Breast epithelium (tissue), 4 donors: ENCODE measurements at places on chromosomes 13 and 19. TPM values are rescaled to one million over a fixed set of nuclear protein-coding genes. Genes with fewer than 3 reads are reported as not detected.

DNA sequence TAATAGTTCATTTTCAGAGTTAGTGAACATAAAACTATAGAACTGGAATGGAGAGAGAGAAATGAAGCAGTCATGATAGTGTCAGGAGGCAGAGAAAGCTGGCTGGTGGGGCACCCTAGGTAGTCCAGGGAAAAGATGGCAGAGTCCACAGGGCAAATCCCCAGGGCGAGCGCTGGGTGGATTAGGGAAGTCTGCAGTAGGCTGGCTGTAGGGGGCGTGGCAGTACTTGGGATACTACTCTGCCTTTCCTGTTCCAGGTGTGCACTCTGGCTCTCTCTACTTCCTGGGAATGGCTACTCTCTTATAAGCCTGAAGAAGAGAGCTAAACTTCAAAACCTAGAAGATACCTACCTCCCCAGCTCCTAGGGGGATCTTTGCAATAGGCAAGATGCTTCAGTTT is 232.9 kb upstream of the SLC10A2 start:
- no peak for DNase-seq

DNA sequence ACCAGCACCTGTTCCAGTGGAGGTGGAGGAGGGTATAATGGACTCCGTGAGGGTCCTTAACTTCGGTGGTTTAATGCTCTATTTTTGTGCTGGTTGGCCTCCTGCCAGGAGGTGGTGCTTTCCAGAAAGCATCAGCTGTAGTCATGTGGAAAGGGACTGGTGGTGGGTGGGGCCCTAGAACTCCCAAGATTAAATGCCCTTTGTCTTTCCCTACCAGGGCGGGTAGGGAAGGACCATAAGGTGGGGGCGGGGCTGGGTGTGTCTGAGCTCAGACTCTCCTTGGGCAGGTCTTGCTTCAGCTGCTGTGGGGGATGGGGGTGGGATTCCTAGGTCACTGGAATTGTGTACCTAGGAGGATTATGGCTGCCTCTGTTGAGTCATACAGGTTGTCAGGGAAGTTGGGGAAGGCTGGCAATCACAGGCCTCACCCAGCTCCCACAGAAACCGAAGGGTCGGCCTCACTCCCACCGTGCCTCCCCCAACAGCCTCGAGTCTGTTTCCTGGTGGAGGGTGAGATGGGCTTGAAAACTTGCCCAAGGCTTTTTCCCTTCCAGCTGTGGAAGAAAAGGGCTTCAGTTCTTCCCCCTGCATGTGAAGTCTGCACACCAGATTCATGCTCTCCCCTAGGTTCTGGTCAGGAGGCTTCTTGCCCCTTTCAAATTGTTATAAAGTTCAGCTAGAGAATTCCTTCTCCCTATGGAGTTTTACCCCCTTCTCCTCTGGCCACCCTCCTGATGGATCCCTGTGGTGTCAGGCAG is 60.3 kb upstream of the CLDN10 start:
- no peak for DNase-seq

DNA sequence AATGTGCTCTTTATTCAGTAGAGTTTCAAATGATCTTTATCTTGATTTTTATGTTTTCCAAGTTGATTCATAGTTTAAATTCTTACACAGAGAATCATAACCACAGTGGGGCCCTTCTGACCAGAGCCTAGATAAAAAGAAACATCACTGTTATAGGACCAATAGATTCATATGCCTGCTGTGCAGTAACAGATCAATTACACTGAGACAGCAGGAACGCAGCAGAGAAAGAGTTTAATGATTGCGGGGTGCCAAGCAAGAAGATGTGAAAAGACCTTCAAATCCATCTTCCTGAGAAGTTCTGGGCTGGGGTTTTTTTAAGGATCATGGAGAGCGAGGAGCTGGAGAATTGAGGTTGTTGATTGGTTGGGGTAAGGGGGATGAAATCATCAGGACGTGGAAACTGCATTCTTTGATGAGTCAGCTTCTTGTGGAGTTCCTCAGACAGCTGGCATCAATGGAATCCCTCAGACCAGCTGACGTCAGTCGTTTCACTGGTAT is 346.6 kb downstream of the TBC1D4 start:
- no peak for DNase-seq

DNA sequence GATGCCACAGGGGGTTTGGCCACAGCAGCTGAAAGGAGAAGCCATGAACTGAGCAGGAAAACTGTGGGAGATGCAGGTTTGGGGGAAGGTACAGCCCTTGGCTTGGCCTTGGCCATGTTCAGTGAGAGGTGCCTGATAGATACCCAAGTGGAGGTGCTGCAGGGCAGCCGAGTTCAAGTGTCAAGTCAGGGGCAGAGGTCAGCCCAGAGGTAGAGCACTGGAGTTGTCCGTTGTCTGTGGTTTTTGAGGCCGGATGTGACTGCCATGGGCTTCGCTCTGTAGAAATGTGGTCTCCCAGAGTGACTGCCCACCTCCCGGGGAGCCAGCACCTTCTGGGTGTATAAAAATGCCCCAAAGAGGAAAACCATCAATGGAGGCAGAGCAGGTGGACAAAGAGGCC is 65.3 kb downstream of the DPF1 start:
- no peak for DNase-seq

GRCh38 chr13:42239161-42239560 is 32.8 kb upstream of the AKAP11 start:
- DNase-seq, result no peak

DNA sequence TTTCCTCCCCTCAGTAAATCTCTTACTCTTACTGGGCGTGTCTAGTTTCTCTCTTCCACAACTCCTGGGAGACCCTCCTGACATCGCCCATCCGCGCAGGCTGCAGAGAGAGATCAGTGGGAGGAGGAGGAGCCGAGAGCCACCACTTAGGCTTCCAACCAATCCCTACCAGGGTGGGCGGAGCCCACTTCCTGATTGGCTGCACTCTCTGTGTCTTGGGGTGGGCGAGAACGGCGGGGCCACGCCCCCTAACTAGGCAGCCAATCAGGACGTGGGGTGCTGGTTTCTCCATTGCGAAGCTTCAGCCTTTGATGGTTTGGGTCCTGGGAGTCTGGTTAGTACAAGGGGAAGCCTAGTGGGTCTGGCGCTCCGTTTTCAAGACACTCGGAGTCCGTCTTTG is at the start of gene PMIS2:
Gene PMIS2, plus strand, starts transcription at position 326 of the 400 bp plus-strand sequence. CDS start 87 bp downstream, outside the sequence.
- no peak for DNase-seq

The IL12RB1 gene
- 1.6 TPM for total RNA-seq

The TEX30 gene
- 8.3 TPM for total RNA-seq

The RNF113B gene
- not detected for total RNA-seq

The WTIP gene
- total RNA-seq, result 20.6 TPM

GRCh38 chr13:30874111-30874510 is 32.0 kb upstream of the MEDAG start:
- no peak for DNase-seq

DNA sequence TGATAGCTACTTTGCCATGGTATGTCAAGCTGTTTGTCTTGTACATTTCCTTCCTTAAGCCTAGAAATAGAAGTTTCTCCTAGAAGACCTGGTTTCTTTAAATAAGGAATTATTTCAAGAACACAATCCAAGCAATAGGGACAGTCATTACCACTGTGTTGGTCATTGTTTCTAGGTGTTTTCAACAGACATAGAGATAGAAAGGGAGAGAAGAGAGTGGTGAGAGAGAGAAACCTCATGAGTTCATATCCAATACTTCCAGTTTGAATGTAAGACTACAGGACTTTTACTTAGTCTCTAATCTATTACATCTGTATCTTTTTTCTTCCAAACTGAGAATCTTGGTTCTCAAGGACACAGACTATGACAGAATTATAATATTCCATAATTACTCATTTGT is 245.9 kb upstream of the STARD13 start:
- DNase-seq, result no peak

The ZNF90 gene
- total RNA-seq, result 4.9 TPM

- no peak for DNase-seq
These were observed 540.6 kb upstream of the SPRY2 start for GRCh38 chr13:80881495-80881894.

- DNase-seq, result peak; percentile 74
These were observed 58.3 kb downstream of the KLF2 start for GRCh38 chr19:16382775-16383543.

The ZNF490 gene
- total RNA-seq, result 7.9 TPM

- DNase-seq, result no peak
These were observed 468.0 kb downstream of the UQCRFS1 start for GRCh38 chr19:28744943-28745342.

The NAXD gene
- total RNA-seq, result 23.4 TPM

GRCh38 chr13:30821421-30821820 is 84.7 kb upstream of the MEDAG start:
- no peak for DNase-seq

The TINCR gene
- 11.7 TPM for total RNA-seq

DNA sequence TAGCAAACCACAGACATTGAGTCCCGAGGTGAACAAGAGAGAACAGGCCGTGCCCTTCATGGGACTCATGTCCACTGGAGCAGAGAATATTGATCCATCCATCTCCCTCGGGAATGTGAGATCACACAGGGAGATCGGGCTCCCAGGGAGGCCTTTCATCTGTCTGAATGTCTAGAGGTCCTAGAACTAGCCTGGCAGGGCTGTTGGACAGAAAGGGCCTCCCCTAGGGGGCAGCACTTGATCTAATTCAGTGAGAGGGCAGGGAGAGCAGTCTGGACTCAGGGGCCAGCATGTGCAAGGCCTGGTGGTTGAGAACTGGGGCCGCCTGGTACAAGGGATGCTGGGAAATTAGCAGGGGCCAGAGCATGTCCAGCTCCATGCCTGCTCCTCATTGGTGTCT is 4.3 kb downstream of the RUVBL2 start:
- DNase-seq, result no peak

The GPR183 gene
- total RNA-seq, result 21.4 TPM

The TICAM1 gene
- 5.2 TPM for total RNA-seq

GRCh38 chr13:106565127-106565775 is 2.7 kb downstream of the ARGLU1 start:
- no peak for DNase-seq

- DNase-seq, result no peak
These were observed 899.5 kb upstream of the SLC10A2 start for GRCh38 chr13:103965506-103966243.

DNA sequence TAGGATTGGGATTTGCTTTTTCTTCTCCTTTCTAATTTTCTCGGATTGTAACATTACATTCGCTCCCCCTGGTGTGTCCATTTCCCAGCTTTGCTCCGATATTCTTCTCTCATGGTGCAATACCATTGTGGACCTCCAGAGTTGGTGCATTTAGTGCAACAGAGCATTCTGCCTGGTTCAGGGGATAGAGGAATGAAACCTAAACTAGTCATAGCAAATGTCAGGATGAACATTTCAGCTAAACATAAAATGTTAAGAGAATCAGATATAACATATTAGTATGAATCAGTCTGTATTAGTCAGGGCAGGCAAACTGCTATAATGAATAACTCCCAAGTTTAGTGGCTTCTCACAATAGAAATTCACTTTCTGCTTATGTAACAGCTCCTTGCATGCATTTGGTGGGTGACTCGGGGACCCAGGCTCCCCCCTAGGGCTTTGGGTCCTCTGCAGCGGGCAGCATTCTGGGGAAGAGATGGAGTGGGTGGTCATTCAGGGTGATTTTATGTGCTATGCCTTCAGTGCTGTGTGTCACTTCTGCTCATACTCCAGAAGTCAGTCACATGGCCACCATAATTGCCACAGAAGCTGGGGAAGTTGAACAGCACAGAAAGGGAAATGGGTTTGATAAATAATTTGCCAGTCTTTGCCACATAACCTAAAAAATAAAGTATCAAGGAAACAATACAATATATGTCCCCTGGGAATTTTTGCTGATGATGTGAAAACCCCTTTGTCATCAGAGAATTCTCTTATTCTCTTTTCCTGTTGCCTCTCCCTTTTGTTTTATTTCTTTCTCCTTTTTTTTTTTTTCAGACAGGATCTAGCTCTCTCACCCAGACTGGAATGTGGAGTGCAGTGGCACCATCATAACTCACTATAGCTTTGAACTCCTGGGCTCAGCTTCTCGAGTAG is 111.0 kb downstream of the HSPH1 start:
- no peak for DNase-seq

- no peak for DNase-seq
These were observed 88.8 kb downstream of the GNG7 start for GRCh38 chr19:2613507-2614295.

- no peak for DNase-seq
These were observed 30.1 kb downstream of the SCEL start for GRCh38 chr13:77565635-77566034.

- DNase-seq, result no peak
These were observed 556.3 kb upstream of the ARGLU1 start for GRCh38 chr13:107124129-107124718.

The CCDC61 gene
- 8.8 TPM for total RNA-seq
